Hypothalamus (tissue), 51 donors: ENCODE measurements at places on chromosomes 16 and 17.

DNA sequence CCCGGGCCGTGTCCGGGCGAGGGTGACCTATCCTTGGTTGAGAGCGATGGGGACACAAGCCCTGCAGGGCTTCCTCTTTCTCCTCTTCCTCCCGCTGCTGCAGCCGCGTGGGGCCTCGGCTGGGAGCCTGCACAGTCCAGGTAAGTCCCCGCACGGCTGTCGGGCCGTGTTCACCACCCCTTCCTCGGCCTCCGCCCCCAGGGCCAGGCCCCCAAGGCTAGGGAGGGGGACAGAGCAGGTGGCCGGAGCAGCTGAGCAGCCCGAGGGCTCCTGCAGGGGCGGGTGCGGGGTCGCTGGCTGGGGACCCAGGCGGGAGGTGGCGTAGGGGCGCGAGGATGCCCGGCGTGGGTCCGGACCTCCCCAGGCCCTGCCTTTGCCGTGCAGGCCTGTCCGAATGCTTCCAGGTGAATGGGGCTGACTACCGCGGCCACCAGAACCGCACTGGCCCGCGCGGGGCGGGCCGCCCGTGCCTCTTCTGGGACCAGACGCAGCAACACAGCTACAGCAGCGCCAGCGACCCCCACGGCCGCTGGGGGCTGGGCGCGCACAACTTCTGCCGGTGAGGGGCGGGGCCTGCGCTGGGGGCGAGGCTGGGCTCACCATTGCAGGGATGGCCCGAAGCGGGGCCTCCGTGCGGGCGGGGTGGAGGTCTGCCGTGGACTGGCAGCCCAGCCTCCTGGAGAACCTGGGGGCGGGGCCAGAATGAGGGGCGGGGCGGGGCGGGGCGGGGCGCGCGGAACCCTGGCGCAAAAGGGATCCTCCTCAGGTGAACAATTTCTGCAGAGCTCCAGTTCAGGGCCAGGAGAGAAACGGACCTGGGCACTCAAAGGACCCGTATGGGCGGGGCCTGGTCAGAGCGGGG lies 631 bp downstream of the KREMEN2 start:
- DNase-seq: no peak

DNA sequence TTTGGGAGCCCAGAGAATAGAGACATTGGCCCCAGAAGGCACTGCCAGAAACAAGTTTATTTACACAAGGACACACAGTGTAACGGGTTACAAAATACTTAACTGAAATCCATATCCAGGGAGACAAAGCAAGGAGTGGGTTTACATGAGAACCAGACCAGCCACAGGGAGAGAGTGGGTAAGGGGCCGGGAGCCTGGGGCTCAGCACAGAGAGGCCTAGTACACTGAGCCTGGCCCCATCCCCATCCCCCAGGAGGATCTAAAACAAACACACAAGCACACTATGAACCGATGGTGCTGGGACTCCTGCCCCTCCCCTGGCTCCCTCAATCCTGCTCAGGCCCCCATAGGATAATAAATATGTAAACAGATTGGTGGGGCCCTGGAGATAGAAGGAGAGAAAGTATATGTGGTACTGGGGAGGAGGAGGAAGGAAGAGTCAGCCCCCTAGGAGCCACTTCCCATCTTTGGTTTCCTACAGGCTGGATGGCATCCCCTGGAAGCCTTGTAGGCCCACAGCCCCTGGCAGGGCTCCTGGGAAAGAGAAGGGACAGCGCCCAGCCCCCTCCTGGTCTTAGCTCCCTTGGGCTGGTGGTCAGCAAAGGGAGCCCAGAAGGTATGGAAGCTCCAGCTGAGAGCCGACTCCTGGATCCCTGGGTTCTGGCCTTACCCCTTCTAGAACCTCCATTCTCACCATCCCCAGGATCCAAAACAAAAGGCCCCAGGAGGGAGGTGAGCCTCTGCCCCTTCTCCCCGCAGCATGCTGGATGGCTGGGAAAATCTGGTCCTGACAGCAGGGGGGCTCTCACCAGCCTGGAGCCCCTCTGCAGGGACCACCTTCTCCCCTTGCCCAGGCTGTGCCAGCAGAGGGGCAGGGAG lies 6.4 kb downstream of the G6PC3 start:
- DNase-seq: no peak

DNA sequence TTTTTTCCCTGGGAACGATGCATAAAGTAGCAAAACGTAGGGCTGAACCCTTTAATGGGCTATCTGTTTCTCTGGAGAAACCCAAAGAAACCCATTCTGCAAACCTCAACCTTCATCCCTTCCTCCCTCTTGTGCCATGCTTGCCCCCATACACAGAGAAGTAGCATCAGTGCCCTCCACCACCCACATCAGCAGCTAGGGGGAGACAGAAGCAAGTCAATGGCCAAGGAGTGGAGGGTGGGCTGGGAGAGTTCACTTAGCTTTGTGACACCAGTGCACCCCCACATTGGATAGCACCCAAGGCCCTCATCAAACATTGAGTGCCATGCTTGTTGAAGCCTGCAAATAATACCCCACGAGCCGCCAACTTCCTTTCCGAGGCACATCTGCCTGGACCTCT lies 282.4 kb downstream of the ABCC12 start:
- DNase-seq: no peak

DNA sequence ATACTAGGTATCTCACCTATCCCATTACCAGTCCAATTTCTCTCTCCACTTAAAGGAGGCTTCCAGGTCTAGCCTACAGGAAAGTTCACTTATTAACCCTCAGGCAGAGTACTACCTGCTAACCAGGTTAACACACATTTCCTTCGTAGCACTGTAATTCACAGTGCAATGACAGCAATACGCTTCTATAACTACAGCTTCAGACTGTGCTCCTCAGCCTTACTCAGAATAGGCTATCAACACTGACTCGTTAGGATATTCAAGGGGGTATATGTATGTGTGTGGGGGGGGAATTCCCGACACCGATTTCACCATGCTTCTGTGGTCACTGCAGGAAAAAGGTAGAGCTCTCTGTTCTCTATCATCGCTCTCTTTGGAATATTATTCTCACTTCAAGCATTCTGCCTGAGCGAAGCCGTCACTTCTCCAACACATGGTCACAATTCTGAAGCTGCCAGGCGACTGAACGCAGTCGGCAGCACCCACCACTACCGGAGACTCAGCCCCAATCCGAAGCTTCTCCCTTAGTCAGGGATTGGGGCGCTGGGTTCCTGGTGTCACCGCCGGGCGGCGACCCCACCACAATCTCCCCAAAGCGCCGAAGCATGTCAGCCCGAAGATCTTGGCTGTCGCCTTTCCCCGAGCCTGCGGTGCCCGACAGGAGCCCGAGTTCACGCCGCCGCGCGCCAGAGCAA lies 618 bp downstream of the GGA3 start:
- DNase-seq: no peak

GRCh38 chr17:38326996-38327792 lies 16.6 kb downstream of the GPR179 start:
- DNase-seq: peak; percentile 29

GRCh38 chr17:46059486-46059885 lies 60.4 kb downstream of the STH start:
- no peak for DNase-seq

- DNase-seq: peak; percentile 56
These were observed 381.6 kb upstream of the ASIC2 start for GRCh38 chr17:33674685-33675084.

DNA sequence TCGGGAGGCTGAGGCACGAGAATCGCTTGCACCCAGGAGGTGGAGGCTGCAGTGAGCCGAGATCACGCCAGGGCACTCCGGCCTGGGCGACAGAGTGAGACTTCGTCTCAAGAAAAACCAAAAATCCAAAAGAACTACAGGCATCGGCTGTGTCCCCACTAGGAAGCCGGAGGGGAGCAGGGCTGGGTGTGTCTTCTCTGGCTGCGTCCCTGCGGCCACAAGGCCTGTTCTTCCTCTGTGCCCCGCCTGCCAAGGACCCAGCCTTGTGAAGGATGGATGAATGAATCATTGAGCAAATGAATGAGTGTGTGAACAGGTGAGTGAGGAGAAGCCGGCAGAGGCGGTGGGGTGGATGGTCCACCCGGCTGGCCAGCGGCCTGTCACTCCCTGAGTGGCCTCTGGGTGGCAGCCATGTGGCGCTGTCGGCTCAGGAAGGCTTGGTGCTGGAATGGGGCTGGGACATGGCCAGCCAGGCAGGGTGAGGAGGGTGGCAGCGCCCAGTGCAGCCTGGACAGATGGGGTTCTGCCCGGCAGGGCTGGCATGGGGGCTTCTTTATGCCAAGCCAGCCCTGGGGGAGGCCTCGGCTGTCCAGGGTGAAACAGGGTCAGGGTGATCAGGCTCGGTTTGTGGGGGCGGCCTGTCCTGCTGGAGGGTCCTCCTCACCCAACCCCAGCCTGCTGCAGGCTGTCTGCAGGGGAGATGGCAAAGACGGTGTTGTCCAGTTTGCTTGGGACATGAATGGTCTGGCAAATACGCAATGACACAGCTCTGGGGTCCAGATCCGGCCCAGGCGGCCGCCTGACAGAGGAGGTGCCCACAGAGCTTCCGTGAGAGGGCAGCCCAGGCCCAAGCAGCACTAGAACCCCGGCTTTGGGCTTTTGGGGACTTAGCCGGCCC lies 21.7 kb downstream of the SLC25A10 start:
- peak; percentile 60 for DNase-seq

DNA sequence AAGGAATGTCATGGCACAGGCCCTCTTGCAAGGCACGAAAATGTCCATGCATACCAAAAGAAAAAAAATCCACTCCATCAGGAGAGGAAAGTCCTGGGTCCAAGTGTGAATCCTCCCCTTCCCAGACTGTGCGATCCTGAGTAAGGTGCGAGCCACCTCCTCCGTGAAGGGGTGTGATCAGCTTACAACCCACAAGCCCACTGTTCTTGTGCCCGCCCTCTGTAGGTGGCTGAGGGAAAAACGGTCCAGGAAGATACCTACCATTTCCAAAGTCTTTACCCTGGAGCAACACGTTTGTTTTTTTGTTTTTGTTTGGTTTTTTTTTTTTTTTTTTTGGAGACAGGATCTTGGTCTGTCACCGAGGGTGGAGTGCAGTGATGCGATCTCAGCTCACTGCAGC lies 116.5 kb downstream of the ZNF423 start:
- no peak for DNase-seq

DNA sequence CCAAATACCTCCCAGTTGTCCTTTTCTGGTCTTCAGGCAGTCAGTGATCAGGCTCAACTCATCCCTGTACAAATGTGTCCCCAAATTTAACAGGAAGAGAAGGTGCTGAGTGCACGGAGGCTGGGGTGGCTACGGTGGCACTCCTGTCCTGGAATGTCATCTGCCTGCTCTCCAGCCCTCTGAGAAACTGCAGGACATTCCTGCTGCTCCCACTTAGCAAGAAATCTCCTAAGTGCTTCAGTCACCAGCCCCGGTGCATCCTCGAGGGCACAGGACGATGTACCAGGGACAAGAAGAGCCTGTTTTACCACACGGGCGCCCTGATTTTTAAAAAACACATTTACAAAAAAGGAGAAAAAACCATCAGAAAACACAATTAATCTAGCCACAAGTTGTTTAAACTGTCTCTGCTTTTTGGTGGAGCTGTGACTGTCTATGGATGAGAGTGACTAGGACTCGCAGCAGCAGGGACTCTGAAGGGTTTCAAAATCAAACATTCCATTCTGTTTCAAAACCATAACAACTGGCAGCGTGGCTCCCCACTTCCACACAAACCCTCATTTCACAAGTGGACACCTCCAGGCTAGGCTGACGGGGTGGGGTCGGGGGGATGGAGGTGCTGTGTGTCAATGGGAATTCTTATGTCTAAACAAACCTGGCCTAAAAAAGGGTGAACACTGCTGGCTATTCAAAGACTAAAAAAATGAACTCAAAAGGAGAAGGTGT lies 65.3 kb upstream of the CNEP1R1 start:
- DNase-seq: no peak

DNA sequence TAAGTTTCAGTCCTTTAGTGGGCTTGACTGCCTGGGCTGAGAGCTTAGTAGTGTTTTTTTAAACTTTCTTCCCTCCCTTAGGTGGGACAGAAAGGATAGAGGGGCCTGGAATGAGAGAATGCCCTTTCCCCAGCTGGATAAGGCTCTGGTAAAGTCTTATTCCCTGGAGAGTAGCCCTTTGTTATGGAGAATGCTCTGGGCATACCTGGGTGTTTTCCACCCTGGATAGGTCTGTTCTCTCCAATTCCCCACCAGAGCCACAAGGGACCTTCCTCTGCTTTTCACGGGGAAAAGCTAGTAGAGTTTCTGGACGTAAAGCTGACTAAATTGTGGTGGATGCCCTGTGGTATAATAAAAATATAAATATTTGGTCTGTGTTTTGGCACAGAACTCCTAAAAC lies 164.1 kb downstream of the HS3ST4 start:
- DNase-seq: no peak

DNA sequence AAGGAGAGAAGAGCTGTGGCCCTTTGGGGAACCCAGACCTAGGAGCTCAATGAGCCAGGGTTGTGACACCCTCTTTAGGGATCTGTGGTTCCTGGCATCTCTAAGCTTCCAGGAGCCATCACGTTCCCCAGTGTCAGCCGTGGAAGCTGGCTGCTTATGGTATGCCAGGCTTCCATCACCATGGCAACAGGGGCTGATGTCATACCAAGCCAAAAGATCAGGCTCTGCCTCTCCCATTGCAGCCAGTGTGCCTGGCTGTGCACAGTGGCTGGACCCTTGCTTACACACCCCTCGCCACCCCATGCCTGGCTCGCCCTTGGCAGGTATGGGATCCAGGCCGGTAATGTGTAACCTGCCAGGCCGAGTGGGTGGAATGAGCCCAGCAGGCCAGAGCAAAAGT lies 91.1 kb downstream of the SSH2 start:
- DNase-seq: no peak
